ENCODE measurements at places on chromosomes 1 and 21. TPM values are rescaled to one million over a fixed set of nuclear protein-coding genes. Genes with fewer than 3 reads are reported as not detected.

The OPRD1 gene
- not detected for total RNA-seq

- no peak for DNase-seq
Observed at GRCh38 chr1:23369335-23370013, at the start of gene ZNF436. Gene ZNF436, minus strand, starts transcription at chr1:23369836. Its CDS starts 1,831 bp downstream, at chr1:23368005.

- DNase-seq: no peak
Observed at GRCh38 chr1:19036813-19037605, 80.5 kb upstream of the IFFO2 start.

GRCh38 chr1:67791686-67792085, 41.6 kb downstream of the GNG12 start:
- DNase-seq: peak; percentile 88

DNA sequence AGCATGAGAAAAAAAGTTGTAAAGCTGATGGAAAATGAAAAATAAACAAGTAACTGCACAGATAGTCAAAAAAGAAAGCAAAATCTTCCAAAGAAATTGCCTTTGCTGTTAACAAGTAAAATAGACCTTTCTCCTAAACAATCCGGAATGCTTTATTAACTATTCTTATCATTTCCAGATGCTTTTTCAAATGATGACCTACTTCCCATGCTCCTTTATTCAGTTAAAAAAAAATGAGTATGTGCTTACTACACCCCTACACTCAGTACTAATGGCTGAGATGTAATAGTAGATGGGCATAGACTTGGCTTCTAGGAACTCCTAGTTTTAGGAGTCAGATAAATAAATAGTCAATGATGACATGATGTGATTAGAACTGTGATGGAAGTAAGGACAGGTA, 108.5 kb downstream of the NIBAN1 start:
- no peak for DNase-seq

DNA sequence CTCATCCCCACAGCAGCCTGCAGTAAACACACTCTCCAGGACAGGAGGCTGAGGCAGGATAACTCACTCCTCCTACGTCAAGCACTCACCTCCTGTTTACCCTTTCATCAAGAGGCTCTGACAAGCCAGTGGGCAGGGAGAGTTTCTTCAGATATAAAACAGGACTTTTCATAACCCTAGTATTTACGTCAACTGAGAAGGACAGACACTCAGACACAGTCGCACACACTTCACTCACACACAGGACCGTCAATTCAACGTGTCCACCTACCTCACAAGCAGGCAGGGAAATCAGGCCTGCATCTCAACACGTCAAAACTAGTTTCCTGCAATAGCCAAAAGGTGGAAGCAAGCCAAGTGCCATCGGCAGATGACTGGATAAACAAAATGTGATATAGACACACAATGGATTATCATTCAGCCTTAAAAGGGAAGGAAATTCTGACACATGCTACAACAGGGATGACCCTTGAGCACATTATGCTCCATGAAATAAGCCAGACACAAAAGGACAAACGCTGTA, 48.6 kb downstream of the ITPKB start:
- no peak for DNase-seq
